ENCODE measurements at places on chromosomes 13 and 19.

DNA sequence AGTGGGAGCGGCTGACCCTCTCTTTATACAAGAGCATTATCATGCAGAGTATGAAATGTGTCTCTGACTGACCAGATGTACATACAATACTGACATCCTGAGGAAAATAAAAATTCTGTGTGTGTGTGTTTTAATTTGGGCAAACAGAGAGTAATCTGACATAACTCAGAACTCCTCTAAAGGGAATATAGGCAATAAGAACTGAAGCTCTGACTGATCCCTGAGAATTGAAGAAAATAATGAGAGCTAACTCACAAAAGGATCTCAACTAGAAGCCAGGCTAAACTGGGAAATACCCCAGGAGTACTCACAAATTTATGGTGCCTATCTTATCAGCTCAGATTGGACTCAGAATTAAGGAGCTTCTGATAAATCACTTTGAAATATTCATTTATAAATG lies 539.9 kb downstream of the OLFM4 start:
- no peak for DNase-seq

- no peak for DNase-seq
Observed at GRCh38 chr19:13055213-13056051, 47.2 kb downstream of the LYL1 start.

GRCh38 chr13:24141333-24141910 lies 19.1 kb upstream of the SPATA13 start:
- DNase-seq: no peak

GRCh38 chr13:72317346-72318109 lies 409.9 kb downstream of the MZT1 start:
- no peak for DNase-seq

- DNase-seq: no peak
Observed at GRCh38 chr19:58034477-58034793, 610 bp downstream of the ZSCAN1 start.
